Mucosa of gallbladder (tissue), 1 donor: ENCODE measurements at places on chromosomes 2 and 18.

GRCh38 chr2:145325485-145325884 lies 805.6 kb upstream of the ZEB2 start:
- DNase-seq = no peak

DNA sequence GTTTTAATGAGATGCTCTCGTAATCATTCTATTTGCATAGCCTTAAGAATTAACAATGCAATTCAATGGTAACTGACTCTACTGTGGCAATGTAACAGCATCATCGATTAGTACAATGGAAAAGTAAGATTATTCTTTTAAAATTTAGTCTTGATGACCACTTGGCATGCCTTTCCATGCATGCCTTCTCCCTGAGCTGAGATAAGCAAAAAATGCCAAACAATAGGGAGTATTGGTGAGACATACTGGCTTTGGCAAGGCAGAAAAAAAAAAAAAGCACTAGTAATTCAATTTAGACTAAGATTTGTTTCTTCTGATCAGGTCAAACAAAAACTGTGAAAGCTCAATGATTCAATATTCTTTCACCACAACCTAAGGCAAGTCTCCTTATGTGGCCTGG lies 110.8 kb upstream of the TRIB2 start:
- DNase-seq = no peak

DNA sequence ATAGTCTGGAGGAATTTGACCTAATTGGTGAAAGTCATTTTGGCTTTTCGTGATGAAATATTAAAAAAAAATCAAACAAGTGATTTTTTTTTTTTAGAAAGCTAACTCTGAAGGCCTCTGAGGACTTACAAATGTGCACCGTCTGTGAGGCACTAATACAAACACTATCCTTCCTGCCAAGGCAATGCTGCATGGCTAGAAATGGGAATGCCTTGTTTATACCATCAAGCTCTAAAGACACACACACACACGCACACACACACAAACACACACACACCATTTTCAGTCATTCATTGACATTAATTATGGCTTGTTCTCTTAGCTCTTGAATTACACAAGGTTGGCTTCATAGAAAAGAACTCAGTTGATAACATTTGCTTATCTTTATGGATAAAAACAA lies 1242.0 kb upstream of the ACVR2A start:
- DNase-seq = peak; percentile 10

GRCh38 chr2:18474700-18475099 lies 85.8 kb downstream of the RDH14 start:
- DNase-seq = no peak

DNA sequence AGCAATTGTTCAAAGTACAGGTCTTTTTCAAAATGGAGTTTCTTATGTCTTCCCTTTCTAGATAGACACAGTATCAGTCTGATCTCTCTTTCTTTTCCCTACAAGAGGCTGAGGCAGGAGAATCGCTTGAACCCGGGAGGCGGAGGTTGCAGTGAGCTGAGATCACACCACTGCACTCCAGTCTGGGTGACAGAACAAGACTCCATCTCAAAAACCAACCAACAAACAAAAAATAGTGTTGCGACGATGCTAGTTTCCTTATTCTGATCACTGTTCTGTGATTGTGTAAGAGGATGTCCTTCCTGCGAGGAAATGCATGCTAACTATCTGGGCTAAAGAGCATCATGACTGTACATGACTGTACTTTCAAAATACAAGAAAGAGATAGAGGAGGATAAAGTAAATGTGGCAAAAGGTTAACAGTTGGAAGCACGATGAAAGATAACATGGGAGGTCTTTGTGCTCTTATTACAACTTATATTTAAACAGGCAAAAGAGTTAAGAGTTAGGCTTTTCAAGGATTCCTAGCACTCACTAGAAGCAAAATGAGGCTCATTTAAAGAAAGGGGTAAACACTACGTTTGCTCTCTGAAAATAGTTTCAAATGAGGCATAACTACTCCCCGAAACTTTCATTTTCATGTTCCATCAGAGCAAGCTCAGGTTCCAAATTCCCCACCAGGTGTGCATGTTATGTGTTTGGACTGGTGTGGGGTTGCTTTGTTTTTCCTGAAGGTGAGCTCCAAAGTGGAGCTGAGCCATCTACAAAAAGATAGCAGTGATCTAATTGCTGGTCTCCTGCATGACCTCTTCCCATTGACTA lies 23.8 kb downstream of the SOWAHC start:
- DNase-seq = no peak

DNA sequence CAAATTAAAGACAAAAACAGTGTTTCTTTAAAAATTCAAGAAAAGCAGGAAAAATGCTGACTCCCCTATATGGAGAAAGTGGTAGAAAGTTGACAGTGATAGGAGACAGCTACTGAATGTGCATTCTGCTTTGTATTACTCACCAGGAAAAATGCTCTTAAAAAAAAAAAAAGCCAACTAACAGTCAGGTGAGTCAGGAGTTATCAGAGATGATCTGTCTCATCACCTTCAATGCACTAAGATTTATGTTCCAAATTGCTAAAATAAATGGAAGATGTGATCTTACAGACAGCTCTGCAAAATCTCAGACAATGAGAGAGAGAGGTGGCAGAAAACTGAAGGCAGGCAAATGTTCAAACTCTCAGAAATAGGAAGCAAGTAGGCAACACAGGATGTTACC lies 47.6 kb upstream of the ZNF521 start:
- DNase-seq = no peak

DNA sequence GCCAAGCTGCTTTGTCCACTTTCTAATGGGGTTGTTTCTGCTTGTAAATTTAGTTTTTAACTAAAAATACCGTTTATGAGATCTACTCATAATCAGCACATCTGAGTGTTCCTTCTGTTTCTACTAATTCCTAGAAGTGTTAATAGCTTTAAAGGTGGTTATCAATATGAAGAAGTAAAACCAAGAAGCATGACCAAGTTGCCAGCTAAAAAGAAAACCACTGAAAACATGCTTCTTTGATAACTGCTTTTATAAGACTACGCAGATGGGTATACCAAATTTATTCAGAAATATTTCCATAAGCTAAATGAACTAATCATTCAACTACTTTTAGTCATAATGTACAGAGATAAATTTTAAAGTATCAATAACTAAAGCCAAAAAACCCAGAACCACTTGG lies 101.8 kb downstream of the C2orf74 start:
- DNase-seq = no peak

- peak; percentile 31 for DNase-seq
Measured at GRCh38 chr18:14919666-14920065, 171.7 kb downstream of the ANKRD30B start.

DNA sequence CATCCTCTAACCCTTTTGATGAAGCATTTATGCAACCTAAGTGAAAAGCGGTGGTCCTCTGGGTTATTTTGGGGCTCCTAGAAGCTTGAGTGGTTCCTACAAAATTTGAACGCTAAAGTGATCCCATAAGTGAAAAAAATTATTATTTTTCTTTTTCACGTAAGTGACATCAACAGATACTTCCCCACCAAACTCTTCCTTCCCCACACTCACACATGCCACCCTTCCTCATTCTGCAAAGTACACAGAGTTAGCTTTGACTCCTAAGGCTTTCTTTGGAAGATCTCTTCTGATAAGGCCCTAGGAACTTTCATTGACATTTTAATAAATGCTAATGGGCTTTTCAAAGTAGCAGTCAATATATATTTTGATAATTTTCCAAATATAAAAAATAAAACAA lies 109.7 kb downstream of the DOCK10 start:
- DNase-seq = no peak

DNA sequence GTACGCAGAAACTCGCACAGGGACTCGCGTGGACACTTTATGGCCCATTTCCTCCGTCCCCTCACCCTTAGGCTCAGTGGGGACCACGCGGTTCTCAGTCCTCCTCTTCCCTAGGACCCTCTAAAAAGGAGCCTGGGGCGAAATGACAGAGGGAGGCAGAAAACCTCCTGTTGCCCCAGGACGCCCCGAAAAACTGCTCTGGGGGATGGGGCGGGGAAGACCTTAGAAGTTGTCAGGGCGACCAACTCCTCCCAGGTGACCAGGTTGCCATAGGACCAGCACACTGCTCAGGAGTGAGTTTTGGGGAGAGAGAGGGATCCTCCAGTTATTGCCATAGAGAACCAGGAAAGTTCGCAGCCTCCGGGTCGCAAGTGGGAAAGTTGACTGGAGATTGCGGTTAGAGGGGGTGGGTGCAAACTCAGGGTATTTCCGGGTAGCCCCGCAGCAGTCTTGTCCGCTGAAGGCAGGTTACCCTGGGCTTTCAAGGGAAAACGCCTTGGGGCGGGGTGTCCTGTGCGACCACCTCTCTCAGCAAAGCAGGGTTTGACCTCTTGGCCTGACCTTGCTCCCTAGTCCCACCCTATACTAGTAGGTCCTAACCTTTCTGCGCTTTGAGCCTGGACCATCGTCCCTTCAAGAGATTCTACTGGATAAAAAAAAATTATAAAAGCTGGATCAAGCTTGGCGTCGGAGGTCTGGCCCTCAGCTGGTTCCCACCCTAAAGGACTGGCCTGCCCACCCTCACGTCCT lies 7.8 kb upstream of the PAX3 start:
- no peak for DNase-seq

- DNase-seq = no peak
Measured at GRCh38 chr2:62717503-62718081, 12.1 kb downstream of the EHBP1 start.

DNA sequence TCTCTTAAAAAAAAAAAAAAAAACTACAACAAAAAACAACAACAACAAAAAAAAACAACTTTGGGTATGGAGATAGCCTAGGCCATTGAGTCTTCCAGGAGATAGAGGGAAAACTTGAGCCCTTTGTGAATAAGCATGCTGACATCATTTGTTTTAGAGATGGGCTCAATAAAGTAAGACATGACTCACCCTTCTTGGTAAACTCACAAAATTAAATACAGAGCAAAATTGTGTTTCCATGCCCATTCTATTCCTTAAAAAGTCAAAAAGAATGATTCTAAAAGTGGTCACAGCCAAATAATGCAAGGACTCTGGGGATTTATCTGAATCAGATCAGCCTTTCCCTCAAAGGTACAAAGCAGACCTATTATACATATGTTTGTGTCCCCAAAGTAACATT lies 117.4 kb downstream of the ETAA1 start:
- DNase-seq = no peak

DNA sequence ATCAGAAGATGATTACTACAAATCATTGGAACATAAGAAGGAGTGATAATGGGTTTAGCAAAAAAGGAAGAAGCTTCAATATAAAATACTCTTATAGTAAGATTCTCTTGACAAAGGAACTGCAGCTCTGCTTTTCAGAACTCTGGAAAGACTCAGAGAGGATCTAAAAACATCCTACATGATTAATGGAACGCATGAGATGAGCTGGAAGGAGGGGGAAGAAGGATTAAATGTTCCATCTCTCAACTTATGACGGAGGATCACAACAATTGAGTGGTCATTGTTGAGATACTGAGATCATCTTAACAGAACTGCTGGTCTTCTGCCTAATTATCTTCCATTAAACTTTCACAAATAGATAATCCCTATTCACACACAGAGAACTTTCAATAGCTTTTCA lies 267.5 kb upstream of the SLC8A1 start:
- no peak for DNase-seq

- peak; percentile 57 for DNase-seq
Measured at GRCh38 chr18:3211236-3211992, 8.4 kb downstream of the MYOM1 start.

DNA sequence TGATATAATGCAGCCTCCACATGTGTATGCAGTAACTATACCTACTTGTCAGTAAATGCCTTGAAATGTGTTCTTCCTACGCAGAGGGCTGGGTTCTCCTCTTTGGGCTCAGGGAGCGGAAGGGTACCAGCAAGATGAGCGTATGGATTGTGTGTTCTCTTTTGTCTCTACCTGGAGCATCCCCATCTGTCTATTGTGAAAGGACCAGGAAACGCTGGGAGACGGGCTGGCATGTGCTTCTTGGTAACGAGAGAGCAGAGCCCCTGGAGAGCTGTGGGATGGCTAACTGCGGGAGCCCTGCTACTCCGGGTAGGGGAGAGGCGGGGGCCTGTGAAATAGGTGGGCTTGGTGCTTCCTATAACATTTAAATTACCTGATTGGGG lies 80.9 kb downstream of the BCL2 start:
- DNase-seq = no peak
